Left renal pelvis (tissue), 4 donors: ENCODE measurements at places on chromosomes 1 and 21.

GRCh38 chr1:197632651-197633050 lies 142.6 kb downstream of the DENND1B start:
- no peak for DNase-seq

GRCh38 chr1:36711480-36711879 lies 228.8 kb upstream of the CSF3R start:
- no peak for DNase-seq

DNA sequence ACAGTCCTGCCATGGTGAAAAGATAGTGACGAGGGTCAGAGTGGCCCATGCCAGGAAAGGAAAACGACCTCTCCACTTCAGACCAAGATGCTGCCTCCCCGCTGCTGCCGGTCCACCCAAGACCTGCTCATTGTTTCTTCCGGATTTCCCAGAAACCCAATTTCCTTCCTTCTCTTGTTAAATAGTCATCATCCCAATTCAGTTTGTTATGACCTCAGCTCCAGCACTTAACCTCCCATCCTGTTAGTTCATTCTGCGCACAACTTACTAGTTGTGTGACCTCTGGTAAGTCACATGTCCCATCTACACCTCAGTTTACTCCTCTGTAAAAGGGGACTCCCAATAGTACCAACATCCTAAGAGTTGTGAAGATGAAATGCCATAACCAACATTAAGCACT lies 29.9 kb upstream of the PPP1R15B start:
- no peak for DNase-seq

GRCh38 chr1:232518349-232518748 lies 111.6 kb downstream of the SIPA1L2 start:
- no peak for DNase-seq

GRCh38 chr1:202890392-202890791 lies 1.4 kb upstream of the RABIF start:
- no peak for DNase-seq

GRCh38 chr1:12662556-12662955 lies 18.7 kb downstream of the AADACL4 start:
- no peak for DNase-seq

- no peak for DNase-seq
Measured at GRCh38 chr1:95048317-95048716, 24.4 kb downstream of the ALG14 start.

- DNase-seq, result no peak
Measured at GRCh38 chr1:37673920-37674319, 18.4 kb upstream of the CDCA8 start.

- no peak for DNase-seq
Measured at GRCh38 chr1:170153417-170153816, 7.7 kb downstream of the NTMT2 start.

- DNase-seq, result no peak
Measured at GRCh38 chr1:35962952-35963351, 32.0 kb downstream of the AGO3 start.

- no peak for DNase-seq
Measured at GRCh38 chr1:216913976-216914375, 190.7 kb upstream of the ESRRG start.

GRCh38 chr21:38241029-38241740 lies 15.6 kb upstream of the KCNJ15 start:
- no peak for DNase-seq

GRCh38 chr21:33245289-33245918 lies 15.7 kb downstream of the IFNAR2 start:
- no peak for DNase-seq

DNA sequence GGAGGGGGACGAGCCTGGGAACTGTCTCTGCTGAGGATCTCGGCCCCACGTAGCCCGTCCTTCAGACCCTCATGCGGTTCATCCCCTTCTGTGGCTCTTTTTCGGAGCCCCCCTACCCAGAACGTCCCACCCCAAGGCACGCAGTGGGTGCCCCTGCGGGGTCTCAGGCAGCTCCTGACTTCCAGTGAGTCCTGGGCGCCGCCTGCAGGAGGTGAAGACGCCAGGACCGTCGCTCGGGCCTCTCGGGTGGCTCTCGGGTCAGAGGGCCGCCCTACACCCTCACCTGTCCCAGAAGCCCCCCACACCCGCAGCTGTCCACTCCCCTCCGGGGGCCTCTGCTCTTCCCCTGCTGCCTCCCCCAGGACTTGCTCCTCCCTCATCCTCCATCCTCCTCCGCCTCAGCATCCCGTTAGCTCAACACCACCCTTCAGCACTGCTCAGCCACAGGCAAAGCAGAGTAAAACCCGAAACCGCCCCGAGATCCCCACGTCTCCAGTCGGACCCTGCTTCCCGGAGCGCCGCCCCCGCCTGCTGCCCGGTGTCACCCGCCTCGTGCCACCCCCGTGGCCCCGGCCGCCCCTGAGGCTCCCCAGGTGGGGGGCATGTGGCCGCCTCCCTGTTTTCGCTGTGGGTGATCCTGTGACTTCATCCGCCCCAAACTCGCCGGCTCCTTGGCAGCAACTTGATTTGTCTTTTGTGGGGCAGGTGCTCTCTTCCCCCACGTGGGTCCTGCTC lies 13.3 kb upstream of the POFUT2 start:
- no peak for DNase-seq
